ENCODE measurements at places on chromosomes 12 and 14.

GRCh38 chr12:6528539-6529235 lies 5.6 kb upstream of the GAPDH start:
- no peak for DNase-seq

- no peak for DNase-seq
Observed at GRCh38 chr14:24135584-24135833, 485 bp upstream of the PSME1 start.

DNA sequence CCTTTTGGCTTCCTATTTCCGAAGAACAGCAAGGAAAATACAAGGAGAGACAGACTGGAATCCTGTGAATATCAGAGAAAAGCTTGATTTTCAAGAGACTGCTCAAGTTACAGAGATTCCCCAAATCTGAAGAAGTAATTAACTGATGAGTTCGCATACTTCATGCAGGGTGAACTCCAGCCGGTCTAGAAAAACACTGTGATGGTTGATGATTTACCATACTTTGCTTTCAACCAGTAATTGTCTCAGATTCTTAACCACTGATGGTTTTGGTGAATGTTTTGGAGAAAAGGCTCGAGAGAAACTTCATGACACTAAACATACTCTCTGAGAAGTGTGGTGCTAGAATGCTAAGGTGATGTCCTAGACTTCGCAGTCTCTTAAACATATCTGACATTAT lies 4.4 kb upstream of the PLXNC1 start:
- DNase-seq = no peak

DNA sequence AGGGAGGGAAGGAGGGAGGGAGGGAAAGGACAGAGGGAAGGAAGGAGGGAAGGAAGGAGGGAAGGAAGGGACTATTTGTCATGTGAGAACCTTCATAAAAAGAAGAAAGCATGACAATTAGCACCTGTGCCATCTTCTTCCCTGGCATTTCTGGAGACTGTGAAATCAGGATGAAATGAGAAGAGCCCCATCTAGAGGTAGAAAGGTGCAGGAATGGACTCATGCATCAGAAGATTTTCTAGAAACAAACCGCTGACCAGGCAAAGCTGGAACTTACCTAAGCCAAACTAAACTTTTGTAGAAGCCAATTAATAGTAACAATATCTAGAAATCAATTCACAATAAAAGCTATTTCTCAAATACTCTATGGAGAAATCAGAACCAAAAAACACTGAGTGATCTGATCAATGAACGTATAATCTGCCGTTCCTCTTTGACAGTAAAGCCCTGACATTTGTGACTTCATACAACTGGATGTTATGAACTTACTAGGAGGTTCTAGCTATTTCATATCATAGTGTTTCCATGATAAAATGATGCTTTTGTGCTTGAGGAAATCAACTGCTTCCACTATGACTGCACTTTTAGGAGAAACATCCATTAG lies 24.4 kb upstream of the CRACR2A start:
- DNase-seq = peak; percentile 58

GRCh38 chr14:105325303-105325702 lies 10.8 kb downstream of the PACS2 start:
- DNase-seq = no peak

- DNase-seq = peak; percentile 21
Observed at GRCh38 chr12:113161415-113162016, 12.0 kb downstream of the CFAP73 start.

GRCh38 chr12:6735448-6736191 lies 11.8 kb downstream of the COPS7A start:
- peak; percentile 85 for DNase-seq

- DNase-seq = no peak
Observed at GRCh38 chr14:47259796-47260195, 415.6 kb downstream of the MDGA2 start.

DNA sequence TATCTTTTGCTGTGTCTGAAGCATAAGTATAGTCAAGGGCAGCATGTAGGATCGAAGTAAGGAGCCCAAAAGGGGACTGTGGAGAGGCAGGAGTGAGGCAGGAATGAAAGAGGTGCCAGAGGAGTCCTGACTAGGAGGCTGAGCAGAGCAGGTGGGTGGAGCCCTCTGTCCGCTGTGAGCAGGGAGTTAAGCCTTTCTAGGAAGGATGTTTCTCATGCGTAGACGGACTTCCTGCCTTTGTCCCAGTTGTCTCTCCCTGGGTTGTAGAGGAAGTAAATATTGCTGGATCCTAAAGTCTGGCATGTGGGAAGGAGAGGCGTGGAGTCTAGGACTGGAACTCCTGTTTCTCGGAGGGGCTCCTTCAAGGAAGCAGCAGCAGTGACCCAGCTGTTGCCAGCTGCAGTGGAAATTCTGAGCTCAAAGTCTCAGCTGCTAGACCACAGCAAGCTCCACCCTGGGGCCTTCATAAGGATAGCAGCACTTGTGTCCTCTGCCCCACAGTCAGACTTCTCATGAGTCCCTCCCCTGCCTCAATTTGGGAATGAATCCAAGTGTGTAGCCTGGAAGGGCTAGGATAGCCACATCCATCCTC lies 44.0 kb downstream of the RBMS2 start:
- no peak for DNase-seq

- DNase-seq = no peak
Observed at GRCh38 chr14:103881268-103882201, 34.2 kb upstream of the PPP1R13B start.

GRCh38 chr14:26730929-26731618 lies 133.2 kb upstream of the NOVA1 start:
- DNase-seq = peak; percentile 1

GRCh38 chr14:101965770-101966722 lies 1.7 kb downstream of the DYNC1H1 start:
- DNase-seq = peak; percentile 29

- DNase-seq = no peak
Observed at GRCh38 chr12:118611770-118612169, 235.4 kb downstream of the SUDS3 start.

- DNase-seq = peak; percentile 91
Observed at GRCh38 chr12:68406134-68406576, 74.0 kb upstream of the MDM1 start.

GRCh38 chr14:68262567-68262966 lies 443.0 kb downstream of the RAD51B start:
- no peak for DNase-seq

- no peak for DNase-seq
Observed at GRCh38 chr14:33420051-33420627, 481.5 kb downstream of the NPAS3 start.

DNA sequence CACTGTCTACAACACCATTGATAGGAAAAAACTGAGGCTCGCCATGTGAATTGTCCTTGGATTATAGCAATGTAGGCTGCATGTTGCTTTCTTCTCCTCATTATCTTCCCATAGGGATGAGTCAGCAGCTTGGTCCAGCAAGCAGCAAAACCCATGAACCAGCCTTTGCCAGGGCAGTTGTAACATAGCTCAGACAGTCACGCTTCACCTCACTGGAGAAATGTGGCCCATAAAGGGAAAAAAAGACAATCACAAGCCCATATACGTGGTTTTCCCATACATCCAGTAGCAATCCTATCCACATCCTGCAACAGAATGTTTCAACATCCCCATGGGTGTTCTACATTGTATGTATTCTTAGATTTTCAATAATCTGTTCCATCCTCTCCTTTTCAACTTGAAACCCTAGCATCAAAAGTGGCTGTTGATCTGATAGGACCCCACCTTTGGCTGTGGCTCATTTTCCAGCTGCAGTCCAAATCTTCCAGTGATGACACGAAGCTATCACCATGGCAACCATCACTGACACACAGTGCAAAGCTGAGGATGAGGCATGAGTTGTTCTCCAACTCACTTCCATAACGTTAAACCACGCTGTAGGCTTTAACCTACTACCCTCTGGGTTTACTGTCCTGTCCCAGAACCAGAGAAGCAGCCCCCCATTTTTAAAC lies 34.0 kb downstream of the GRIN2B start:
- peak; percentile 11 for DNase-seq

DNA sequence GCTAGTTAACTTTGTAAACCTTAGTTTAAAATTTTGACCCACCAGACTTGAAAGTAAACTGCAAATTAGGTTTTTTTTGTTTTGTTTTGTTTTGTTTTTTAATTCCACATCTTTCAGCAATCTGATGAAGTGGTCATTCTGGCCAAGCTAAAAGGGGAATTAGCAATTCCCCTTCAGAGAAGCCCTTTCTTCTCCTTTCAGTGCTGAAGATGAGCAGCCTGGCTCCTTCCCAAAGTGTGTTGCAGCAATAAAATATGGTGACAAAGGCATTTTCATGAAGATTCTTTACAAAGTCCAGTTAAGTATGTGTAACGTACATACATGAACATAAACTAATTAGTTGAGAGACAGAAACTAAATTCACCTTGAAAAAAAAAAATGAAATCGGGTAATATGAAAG lies 380.1 kb downstream of the NOVA1 start:
- no peak for DNase-seq

DNA sequence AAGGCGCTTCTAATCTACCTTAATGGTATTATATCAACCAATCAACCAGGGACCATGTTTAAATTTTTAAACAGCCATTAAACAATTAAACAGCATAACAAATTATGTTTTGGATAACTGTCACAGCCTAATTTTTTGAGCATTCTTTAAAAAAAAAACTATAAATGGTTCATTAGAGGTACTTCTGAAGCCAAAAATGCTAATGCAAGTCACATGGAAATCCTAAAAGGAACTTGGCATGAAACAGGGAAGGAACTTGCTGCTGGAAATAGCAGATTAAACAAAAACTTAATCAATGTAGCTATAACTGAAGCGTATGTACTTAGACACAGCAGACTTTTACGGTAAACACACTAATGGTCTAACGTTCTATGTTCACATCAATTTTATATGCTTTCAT lies 190.2 kb upstream of the BTG1 start:
- no peak for DNase-seq

DNA sequence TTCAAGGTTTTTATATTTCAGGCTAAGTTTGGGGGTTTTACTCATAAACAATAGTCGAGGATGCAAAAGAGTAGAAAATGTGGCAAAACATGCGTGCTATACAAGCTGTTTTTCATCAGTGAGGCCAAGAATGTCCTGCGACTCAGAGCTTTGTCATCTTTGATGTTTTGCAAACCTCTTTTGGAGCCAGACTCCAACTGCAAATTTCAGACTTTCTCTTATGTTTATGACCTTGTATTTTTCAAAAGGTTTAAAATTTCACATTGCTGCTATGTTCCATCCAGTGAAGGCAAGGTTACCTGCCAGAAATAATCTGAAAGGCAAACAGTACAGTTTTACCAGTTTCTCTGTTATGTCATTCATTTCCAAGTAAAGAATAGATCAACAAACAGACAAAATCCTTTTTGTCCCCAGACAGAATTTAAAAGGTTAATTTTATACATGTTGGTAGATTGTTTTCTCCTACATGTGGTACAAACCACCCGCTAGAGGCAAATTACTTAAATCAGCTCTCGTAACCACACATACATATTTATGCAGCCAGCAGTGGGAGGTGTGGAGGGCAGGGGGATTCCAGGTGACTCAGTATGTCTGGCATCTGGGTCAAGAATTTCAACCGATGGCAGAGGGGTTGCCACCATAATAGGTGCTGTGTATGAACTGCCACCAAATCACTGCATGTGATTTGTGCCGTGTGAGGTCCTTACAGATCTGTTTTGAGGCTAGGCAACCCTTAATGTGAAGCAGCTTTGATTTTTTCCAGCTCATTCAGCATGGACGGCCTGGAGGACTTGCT lies 119.8 kb upstream of the CPM start:
- peak; percentile 74 for DNase-seq

- DNase-seq = no peak
Observed at GRCh38 chr14:24382064-24382371, 14.0 kb downstream of the NFATC4 start.

GRCh38 chr14:52366796-52367315 lies 52.7 kb downstream of the PTGER2 start:
- DNase-seq = no peak

- DNase-seq = no peak
Observed at GRCh38 chr12:98456576-98457573, 58.5 kb upstream of the TMPO start.

GRCh38 chr14:99576304-99576703 lies 27.7 kb downstream of the CCDC85C start:
- no peak for DNase-seq

DNA sequence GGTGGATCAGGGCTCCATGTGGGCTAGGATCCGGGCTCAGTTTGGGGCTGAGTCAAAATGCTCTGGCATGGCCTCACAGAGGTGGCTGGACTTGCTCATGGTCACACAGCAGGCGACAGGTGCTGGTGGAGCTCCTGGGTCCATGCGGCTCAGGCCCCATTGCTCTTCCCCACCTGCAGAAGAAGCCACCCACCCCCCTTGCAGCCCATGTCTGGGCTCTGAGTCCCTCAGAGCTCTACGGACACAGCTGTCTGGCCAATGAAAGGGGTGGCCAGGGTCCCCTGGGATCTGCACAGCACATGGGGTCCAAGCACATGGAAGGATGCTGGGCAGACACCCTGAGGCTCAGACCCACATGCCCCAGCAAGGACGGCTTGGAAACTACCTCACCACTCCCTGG lies 17.0 kb upstream of the C14orf180 start:
- no peak for DNase-seq
